Stimulated activated CD4-positive, alpha-beta T cell treated with anti-CD3 and anti-CD28 coated beads, Interleukin-1b, Interleukin-23, amount 100 ng/mL, for 1 hour (primary cell): ENCODE measurements at places on chromosomes 3 and 15.
A peak's percentile ranks its signal among the peaks of the same experiment; 100 is the strongest.

GRCh38 chr3:32405711-32406323 lies 14.2 kb downstream of the CMTM7 start:
- DNase-seq = no peak

DNA sequence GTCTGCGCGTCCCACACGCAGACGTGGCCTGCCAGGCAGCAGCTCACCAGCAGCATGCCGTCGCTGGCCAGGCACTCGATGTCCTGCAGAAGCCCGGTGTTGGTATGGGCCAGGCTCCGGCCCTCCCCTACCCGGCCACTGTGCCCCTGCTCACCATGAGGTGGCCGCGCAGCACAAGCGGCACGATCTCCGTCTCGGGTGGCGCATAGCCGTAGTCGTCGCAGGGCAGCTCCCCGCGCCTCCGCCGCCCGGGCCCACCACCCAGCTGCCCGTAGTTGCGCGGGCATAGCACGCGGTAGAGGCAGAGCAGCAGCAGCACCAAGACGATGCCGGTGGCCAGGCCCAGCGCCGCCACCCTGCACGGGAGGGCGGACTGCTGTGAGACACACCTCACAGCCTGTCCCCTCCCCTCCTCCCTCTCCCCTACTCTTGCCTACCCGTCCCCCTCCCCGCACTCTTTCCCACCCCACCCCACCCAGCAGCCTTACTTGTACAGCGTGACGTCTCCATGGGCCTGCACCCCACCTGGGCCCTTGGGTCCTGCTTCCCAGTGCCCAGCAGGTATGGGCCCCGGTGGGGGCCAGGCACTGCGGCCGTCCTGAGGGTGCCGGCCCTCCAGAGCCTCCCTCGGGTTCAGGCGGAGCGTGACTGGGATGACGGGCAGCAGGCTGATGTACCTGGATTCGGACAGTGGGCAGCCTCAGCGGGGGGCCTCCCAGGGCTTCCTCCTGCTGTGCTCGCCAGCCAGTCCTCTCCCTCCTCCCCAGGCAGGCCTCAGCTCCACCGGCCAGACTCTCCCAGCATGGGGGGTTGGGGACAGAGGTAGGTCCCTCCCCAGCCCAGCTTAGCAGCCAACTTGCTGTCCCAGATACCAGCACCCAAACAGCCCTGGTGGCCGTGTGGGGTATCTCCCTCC lies 37.6 kb downstream of the PTPN23 start:
- no peak for DNase-seq

- DNase-seq = no peak
These were observed 96.3 kb downstream of the IGSF11 start for GRCh38 chr3:118938183-118938961.

- no peak for DNase-seq
These were observed 3.9 kb upstream of the GCHFR start for GRCh38 chr15:40759961-40760360.

GRCh38 chr3:14177580-14178246 lies 688 bp downstream of the XPC start:
- no peak for DNase-seq

- DNase-seq = no peak
These were observed 168.4 kb downstream of the MEGF11 start for GRCh38 chr15:66085128-66085527.

DNA sequence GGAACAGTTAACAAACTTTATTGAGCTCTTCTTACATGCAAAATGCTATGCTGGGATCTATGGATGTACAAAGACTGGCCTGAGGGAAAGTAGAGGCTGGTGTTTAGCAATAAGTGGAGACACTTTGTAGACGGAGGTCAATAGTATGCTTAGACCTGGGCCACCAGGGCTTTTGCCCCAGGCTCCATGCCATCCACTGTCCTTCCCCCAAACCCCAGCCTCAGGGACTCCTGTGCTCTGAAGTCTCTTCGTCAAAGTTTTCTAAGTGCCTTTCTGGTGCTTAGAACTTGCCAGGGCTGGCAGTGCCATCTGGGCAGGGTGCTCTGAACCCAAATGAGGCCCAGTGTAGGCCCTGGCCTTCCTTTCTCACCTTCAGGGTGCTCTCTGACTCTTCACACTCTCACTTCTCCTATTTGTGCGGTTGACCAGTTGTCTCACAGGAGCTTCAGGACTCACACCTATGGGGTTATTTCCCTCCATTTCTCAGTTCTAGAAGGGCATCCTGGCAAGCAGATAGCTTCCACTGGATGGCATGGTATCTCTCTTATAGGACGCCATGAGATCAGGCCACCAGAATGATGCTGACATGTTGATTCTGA lies 21.8 kb upstream of the KCNAB1 start:
- DNase-seq = no peak

GRCh38 chr3:112097378-112097777 lies 11.2 kb downstream of the C3orf52 start:
- DNase-seq = no peak

- no peak for DNase-seq
These were observed 141.9 kb upstream of the THBS1 start for GRCh38 chr15:39438799-39439592.

DNA sequence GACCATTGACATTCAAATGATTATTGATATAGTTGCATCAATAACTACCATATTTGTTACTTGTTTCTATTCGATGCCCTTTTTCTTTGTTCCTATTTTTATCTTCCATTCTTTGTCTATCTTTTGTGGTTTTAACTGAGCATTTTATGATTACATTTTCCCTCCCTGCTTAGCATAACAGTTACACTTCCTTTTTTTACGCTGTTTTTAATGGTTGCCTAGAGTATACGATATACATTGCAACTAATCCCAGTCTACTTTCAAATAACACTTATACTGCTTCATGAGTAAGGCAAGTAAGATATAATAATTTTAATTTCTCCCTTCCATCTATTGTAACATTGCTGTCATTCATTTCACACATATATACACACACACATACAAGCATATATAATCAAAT lies 26.3 kb downstream of the COL6A6 start:
- DNase-seq = no peak

DNA sequence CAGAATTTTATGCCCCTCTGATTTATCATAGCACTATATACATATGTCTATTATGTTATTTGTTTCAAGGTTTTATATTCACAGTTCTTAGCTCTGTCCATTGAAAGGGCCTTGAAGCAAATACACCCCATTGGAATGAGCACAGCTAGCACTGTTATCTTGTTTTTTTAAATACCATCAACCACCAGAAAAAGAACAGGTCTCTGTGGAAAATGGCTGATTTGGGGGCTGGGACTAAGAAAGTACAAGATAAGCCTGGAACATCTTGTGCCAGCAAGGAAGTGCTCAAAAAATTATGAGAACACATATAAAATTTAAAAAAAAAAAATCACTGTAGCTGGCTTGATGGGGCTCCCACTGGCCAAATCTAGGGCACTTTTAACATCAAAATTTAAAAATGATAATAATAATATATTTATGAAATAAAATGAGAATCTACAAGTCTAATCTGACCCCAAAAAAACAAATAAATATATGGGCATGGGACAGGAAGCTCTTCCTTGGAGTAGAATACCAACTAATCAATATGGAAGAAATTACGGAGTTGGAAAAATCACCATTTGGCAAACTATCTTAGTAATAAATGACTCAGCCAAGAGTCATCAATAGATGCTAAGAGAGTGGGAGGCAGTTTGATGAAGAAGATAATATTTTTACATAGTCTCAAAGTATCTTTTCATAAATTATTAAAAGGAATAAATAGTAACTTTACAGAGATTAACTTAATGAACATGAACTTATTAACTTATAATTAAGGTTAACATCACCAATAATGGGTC lies 20.5 kb downstream of the IFT80 start:
- DNase-seq = no peak

- DNase-seq = no peak
These were observed 36.7 kb upstream of the IL20RB start for GRCh38 chr3:136920904-136921611.

DNA sequence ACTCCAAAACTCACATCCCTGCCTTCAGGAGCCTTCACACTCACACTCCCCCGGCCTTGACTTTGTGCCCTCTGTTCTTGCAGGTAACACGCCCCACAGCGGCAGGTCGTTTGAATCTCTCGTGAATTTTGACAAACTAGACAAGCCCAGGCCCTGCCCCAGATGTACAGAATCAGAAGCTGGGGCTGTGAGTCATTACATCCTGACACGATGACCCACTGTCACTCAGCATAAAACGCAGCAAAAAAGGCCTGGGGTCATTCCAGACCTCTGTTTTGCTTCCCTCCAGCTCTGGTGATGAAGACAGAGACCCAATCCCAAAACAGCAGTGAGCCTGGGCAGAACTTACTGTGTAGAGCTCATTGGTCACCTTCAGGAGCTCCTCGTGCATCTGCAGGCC lies 116.4 kb upstream of the RAD18 start:
- no peak for DNase-seq

GRCh38 chr3:133891662-133892378 lies 3.9 kb downstream of the RAB6B start:
- DNase-seq = no peak

- no peak for DNase-seq
These were observed 78.8 kb downstream of the PDCD6IP start for GRCh38 chr3:33877187-33877586.

DNA sequence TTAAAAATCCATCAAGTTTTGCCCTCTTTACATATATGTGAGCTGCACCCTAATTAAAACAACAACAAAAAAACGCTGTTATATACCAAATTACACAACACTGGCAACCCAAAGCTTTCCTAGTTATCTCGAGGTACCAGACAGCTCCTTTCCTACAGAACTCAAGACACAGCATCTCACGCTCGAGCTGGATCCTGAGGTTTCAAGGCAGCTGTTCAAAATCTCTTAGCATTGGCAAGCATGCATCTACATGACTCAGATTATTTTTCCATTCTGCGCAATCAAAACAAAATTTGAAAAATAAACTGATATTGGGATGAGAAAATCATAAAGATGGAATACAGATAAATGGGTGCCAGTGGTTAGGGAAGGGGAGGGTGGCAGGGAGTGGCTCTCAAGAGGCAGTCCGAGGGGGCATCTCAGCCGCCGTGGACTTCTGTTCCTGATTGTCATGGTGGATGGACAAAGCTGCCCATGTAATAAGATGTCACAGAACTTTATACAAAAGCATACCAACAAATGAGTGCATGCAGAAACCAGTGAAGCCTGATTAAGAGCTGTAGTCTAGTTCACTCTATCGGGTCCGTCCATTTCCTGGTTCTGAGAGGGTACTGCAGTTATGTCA lies 91.5 kb downstream of the ADAMTS17 start:
- DNase-seq = no peak

GRCh38 chr3:94303266-94303665 lies 240.4 kb downstream of the NSUN3 start:
- DNase-seq = no peak

DNA sequence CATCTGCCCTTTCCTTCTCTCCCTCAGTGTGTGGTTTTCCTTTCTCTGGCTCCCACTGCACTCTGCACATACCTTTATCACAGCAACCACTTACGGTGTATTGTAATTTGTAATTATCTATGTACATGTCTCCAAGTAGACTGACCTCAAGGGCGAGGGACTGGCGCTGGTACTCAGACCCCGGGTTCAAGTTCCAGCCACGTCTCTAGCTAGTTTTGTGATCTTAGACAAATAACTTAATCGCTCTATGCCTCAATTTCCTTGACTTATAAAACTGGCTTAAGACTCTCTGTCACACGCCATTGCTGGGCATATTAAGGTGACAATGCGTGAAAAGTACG lies 607 bp upstream of the SENP2 start:
- DNase-seq = no peak

- DNase-seq = no peak
These were observed 21.0 kb upstream of the CA12 start for GRCh38 chr15:63402498-63403253.

GRCh38 chr3:197505796-197506548 lies 49.8 kb downstream of the BDH1 start:
- DNase-seq = no peak

GRCh38 chr3:10506696-10507095 lies 1.3 kb upstream of the ATP2B2 start:
- DNase-seq = no peak

GRCh38 chr3:187963677-187964385 lies 190.1 kb upstream of the LPP start:
- DNase-seq = no peak

GRCh38 chr3:131285456-131285855 lies 96.1 kb upstream of the NUDT16 start:
- no peak for DNase-seq

DNA sequence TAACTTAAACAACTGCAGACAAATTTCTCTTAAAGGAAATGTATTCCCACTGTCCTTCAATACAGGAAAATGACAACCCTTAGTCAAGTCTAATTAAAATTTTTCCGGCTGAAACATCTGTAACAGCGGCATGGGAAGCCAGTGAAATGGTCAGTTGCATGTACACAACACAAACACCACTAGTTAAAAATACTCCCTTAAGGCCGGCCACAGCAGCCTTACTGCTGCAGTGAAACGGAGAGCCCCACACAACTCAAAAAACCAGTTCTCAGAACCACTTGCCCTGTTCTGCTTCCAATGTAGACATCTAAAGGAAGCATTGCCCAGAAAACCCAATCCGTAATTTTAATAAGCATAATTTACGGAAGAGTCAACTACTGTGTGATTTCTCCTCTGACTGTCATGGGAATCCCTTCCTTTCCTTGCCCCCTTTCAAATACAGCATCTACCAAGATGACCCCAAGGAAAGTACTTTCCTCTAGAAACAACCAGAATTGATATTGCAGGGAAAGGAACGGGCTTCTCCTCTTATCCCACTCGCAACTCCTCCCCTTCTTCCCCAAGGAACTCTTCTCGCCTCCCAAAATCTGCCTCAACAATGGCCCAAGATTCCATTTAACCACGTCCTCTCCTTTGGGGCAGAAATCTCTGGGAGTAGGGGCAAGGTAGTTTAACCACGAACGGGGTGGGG lies 1.6 kb downstream of the FBN1 start:
- DNase-seq = no peak

- peak; percentile 8 for DNase-seq
These were observed 152.8 kb downstream of the RBPMS2 start for GRCh38 chr15:64622410-64623260.

- no peak for DNase-seq
These were observed 185.5 kb downstream of the ADAMTS9 start for GRCh38 chr3:64502284-64502683.

DNA sequence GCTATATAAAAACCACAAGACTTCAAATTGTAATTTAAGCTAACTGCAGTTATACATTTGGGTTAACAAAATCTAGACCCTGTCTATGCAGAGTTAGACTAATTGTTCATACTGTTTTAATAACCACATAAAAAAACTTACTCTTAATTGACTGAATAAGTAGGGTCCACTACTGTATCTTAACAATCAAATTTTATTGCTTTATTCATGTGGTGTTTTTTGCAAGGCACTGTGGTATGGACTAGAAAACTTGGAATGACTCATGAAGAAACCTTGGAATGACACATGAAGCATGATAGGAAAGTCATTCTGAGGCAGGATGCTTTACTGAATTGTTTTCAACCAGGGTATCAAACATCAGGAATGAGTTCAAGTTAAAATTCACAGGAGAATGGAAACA lies 2.3 kb downstream of the SERP1 start:
- no peak for DNase-seq

GRCh38 chr3:57512166-57512565 lies 32.0 kb downstream of the DNAH12 start:
- no peak for DNase-seq

- DNase-seq = no peak
These were observed 303.7 kb upstream of the WNT5A start for GRCh38 chr3:55790596-55791350.
